Activated CD4-positive, alpha-beta T cell treated with anti-CD3 and anti-CD28 coated beads for 36 hours (primary cell): ENCODE measurements at places on chromosomes 2 and 18. TPM values are rescaled to one million over a fixed set of nuclear protein-coding genes. Genes with fewer than 3 reads are reported as not detected.

The HS1BP3 gene
- 6.2 TPM for total RNA-seq

The VIL1 gene
- not detected for total RNA-seq

The SERPINB13 gene
- not detected for total RNA-seq

The NPHP1 gene
- 2.2 TPM for total RNA-seq

The SLC35F6 gene
- total RNA-seq, result 5.0 TPM

The KCNF1 gene
- total RNA-seq, result not detected

The HAAO gene
- 0.86 TPM for total RNA-seq

The FBXO41 gene
- 27.7 TPM for total RNA-seq

The HOXD4 gene
- total RNA-seq, result not detected

The APCDD1 gene
- not detected for total RNA-seq

The UNC50 gene
- total RNA-seq, result 21.1 TPM

- no peak overlapping the region for H3K27ac ChIP-seq
- H3K27me3 ChIP-seq, result no peaks in the 10 kb centered on the region
- no peak overlapping the region for H3K4me3 ChIP-seq
- H3K36me3 ChIP-seq, result no peaks in the 10 kb centered on the region
Measured at GRCh38 chr18:49970319-49970718, 157.0 kb upstream of the ACAA2 start.

DNA sequence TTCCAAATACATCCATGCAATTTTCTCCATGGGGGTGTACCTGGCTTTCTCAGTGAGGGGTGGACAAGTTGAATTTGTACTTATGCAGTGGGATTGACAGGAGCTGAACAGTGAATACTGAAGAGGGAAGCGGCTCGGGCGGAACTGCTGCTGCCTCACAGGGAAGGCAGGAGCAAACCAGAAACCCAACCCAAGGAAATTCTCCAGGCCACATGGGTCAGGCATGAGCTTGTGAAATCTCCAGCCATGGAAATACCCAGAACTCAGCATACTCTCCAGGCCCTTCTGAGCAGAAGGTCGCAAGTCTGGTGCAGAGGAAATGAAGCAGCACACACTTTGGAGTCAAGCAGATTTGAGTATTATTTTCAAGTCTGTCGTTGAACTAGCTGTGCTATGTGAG, 26.5 kb upstream of the INO80C start:
- H3K4me1 ChIP-seq, result peaks cover 5% of the 10 kb centered on the region
- no peak for DNase-seq
- no peaks in the 10 kb centered on the region for H3K36me3 ChIP-seq
- H3K27ac ChIP-seq, result no peak overlapping the region

DNA sequence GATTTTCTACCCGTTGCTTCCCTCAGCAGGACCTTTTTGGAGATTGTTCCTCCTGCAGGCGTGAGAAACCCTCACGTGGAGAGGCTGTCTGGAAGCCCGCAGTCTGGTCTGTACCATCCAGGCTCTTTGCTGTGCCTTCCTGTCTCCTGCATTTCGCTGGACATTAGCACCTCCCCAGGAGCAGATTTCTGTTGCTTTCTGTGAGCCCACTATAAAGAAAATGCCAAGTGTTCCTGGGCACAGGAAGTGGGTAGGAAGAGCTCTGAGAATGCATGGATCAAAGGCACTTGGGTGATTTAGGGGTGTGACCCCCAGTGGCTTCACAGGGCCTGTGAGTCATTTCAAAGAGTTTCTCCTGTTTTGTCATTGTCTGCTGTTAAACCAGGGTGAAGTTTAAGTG, 27.3 kb downstream of the SPTBN1 start:
- H3K27me3 ChIP-seq, result no peaks in the 10 kb centered on the region
- no peak overlapping the region for H3K27ac ChIP-seq
- no peak overlapping the region for H3K4me3 ChIP-seq
- H3K36me3 ChIP-seq, result peaks cover 2% of the 10 kb centered on the region

DNA sequence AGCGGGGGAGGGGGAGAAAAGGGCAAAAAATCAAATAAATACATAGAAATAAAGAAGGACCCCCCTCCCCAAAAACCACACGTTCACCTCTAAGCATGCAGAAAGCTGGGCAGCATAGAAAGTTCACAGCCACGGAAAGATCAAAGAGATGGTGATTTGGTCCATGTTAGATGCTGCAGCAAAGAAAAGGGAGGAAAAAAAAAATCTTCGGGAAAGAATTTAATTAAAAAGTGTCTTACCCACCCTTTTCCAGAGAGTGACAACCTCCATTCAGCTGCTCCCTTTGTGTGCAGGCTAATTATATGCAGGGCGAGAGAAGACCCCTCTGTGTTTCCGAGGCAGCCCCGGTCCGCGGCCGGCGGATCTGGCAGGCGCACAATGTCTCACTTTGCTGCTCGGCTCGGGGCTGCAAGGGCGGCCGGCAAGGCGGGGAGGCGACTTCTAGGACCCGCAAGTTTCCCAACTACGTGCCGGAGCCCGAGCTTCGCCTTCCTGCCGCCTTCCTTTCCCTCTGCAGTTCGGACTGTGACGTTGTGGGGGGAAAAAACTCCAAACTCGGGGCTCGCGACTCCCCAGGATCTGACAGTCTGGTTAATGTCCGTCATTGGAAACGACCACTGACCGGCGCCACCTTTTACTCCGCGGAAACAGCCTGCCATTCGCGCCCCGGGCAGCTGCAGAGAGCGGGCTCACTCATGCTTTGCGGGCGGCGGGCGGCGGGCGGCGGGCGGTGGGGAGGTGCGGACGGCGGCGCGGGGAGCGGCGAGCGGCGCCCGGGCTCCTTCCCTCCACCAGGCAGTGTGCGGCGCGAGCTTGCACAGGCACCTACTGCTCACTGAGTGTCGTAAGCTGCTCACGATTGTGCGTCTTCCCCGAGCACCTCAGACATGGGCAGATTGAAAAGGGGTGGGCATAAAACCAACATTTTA, at the start of gene LRRTM1:
TSS of gene LRRTM1 (minus strand) at position 844 of the 929 bp plus-strand sequence. CDS start 933 bp downstream, outside the sequence.
- no peak within 1 kb of the TSS for H3K27ac ChIP-seq
- peak; percentile 5 for DNase-seq
- H3K4me1 ChIP-seq, result no peaks in the 10 kb centered on the region
- H3K4me3 ChIP-seq, result no peak within 1 kb of the TSS
- H3K27me3 ChIP-seq, result peaks cover 37% of the 10 kb centered on the region

GRCh38 chr2:62056341-62056740, 139.6 kb upstream of the B3GNT2 start:
- no peak for DNase-seq
- no peaks in the 10 kb centered on the region for H3K27me3 ChIP-seq
- peaks cover 10% of the 10 kb centered on the region for H3K36me3 ChIP-seq
- peaks cover 16% of the 10 kb centered on the region for H3K4me1 ChIP-seq

- peaks cover 32% of the 10 kb centered on the region for H3K36me3 ChIP-seq
- H3K27me3 ChIP-seq, result no peaks in the 10 kb centered on the region
- H3K4me1 ChIP-seq, result peaks cover 84% of the 10 kb centered on the region
- peak overlapping the region; percentile 0 for H3K27ac ChIP-seq
Measured at GRCh38 chr2:227506456-227506855, 34.5 kb downstream of the AGFG1 start.

- peaks cover 2% of the 10 kb centered on the region for H3K36me3 ChIP-seq
- no peaks in the 10 kb centered on the region for H3K27me3 ChIP-seq
Measured at GRCh38 chr2:68565858-68566257, 77.5 kb upstream of the PROKR1 start.

- H3K27me3 ChIP-seq, result peaks cover 2% of the 10 kb centered on the region
- no peak overlapping the region for H3K27ac ChIP-seq
- DNase-seq, result no peak
- no peaks in the 10 kb centered on the region for H3K4me1 ChIP-seq
Measured at GRCh38 chr2:182639971-182640370, 76.1 kb upstream of the DNAJC10 start.

- no peaks in the 10 kb centered on the region for H3K27me3 ChIP-seq
- DNase-seq, result no peak
- H3K27ac ChIP-seq, result no peak overlapping the region
Measured at GRCh38 chr2:164335128-164335527, 286.2 kb downstream of the GRB14 start.

DNA sequence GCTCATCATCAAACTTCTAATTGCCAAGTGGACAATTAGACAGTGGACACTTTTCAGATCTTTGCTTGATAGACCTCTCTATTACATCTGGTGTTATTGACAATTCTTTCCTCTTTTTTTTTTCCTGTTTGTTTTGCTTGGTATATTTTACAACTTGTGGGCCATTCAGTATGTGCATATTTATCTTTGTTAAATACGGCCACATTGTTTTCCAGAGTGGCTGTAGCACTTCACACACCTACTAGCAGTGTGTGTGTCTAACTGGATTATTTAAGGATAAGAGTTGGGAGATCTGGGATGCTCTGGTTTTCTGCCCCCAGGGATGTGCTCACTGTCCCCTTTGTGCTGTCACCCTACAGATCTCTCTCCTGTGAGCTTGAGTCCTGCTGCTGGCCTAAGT, 4.1 kb upstream of the SLC4A5 start:
- no peaks in the 10 kb centered on the region for H3K27me3 ChIP-seq
- H3K36me3 ChIP-seq, result no peaks in the 10 kb centered on the region
- no peak for DNase-seq
- H3K4me1 ChIP-seq, result no peaks in the 10 kb centered on the region

GRCh38 chr2:238652053-238652770, 195.7 kb upstream of the TWIST2 start:
- H3K27ac ChIP-seq, result no peak overlapping the region
- no peak for DNase-seq
- no peaks in the 10 kb centered on the region for H3K4me1 ChIP-seq
- H3K36me3 ChIP-seq, result no peaks in the 10 kb centered on the region

- no peak overlapping the region for H3K27ac ChIP-seq
- no peak for DNase-seq
- H3K4me3 ChIP-seq, result no peak overlapping the region
- no peaks in the 10 kb centered on the region for H3K27me3 ChIP-seq
Measured at GRCh38 chr2:195342061-195342460, 315.0 kb upstream of the SLC39A10 start.

- no peaks in the 10 kb centered on the region for H3K36me3 ChIP-seq
- H3K4me3 ChIP-seq, result no peak overlapping the region
- H3K27ac ChIP-seq, result no peak overlapping the region
- H3K27me3 ChIP-seq, result no peaks in the 10 kb centered on the region
Measured at GRCh38 chr2:43109261-43109743, 117.1 kb downstream of the ZFP36L2 start.

DNA sequence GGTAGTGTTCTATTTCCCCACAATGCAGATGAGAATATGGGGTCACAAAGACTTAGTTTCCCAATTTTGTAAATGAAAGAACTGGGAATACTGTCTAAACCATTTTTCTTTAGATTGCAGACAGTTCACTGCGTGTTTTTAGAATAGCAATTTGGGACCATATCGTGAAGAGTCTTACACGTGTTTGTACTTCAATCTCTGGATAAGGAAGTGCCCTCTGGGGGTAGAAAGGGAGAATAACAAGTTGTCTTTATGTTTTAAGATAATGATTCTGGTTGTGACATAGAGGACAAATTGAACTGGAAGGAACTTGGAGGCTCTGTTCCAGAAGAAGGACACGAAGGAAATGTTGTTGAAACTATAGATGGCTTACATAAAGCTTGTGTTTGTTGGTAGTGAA, 457.7 kb downstream of the CBLN2 start:
- H3K4me3 ChIP-seq, result no peak overlapping the region
- no peak for DNase-seq
- H3K27me3 ChIP-seq, result no peaks in the 10 kb centered on the region
- H3K4me1 ChIP-seq, result no peaks in the 10 kb centered on the region
- no peaks in the 10 kb centered on the region for H3K36me3 ChIP-seq

GRCh38 chr2:177036747-177037146, 175.8 kb upstream of the HNRNPA3 start:
- H3K4me3 ChIP-seq, result no peak overlapping the region
- DNase-seq, result no peak
- H3K27me3 ChIP-seq, result peaks cover 14% of the 10 kb centered on the region
- no peak overlapping the region for H3K27ac ChIP-seq
